HT-29 (cell line): ENCODE measurements at places on chromosomes 12 and 14.

DNA sequence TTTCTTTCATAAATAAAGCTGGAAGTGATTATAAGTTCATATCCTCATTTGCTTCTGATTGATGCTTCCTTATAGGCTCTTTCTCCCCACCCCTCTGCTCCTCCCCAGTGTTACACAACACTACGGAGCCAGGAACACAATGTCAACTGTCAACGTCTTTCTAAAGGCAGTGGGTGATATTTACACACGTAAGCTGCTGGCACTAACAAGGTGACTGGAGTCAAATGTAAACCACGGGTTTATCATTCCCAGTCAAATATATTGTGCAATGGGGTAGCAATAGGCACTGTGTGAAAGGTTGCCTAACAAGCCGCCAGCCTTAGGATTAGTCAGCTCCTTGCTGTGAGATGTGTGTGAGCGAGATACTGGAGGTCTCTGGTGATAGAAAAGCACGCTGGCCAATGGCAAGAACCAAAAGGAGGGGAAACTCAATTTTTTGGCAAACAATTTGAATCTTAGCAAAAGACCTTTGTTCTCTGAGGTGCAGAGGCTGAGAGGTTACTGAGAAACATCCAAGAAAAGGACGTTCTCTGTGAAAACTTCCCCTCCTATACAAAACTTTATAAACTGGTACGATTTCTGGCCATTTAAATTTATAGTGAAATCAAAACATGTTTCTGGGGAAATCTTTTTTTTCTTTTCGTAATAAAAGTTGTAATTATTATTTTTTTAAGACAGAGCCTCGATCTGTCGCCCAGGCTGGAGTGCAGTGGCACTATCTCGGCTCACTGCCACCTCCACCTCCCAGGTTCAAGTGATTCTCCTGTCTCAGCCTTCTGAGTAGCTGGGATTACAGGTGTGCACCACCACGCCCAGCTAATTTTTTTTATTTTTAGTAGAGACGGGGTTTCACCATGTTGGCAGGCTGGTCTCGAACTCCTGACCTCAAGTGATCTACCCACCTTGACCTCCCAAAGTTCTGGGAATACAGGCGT lies 22.3 kb upstream of the HECTD1 start:
- DNase-seq = peak; percentile 91

DNA sequence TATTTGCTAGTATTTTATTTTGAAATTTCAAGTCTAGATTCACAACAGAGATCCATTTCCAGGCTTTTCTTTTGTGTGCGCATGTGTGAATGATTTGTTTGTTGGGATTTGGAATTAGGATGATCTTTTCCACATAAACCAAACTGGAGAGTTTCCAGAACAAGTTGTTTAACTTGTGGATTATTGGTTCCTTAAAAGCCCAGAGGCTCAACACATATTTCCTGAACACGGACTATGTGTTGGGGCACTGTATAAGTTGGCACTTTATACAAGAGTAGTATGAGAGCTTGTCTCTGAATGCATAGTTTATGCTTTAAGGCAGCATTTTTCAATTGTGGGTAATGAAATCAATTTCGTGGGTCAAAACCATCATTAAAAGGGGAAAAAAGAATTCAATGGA lies 67.3 kb upstream of the FUT8 start:
- no peak for DNase-seq

GRCh38 chr14:66514213-66514612 lies 6.3 kb downstream of the GPHN start:
- DNase-seq = no peak

- DNase-seq = peak; percentile 16
Measured at GRCh38 chr12:22700106-22700505, 75.1 kb downstream of the ETNK1 start.

GRCh38 chr14:22106700-22107697 lies 433.4 kb upstream of the OR4E1 start:
- DNase-seq = no peak

DNA sequence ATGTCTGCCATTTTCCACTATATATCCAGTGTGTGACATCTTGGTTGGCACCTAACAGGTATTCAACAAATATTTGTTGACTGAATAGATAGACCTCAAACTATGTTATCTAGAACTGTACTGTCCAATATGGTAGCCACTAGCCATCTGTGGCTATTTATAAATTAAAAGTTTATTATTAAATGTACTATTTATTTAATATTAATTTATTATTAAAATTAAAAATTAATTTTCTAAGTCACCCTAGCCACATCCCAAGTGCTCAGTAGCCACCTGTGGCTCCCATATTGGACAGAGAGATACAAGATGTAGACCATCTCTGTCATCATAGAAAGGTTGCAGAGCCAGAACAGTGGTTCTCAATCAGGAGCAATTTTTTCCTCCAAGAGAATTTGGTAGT lies 69.3 kb downstream of the SRRM4 start:
- no peak for DNase-seq

GRCh38 chr14:46596236-46596635 lies 55.3 kb downstream of the RPL10L start:
- DNase-seq = no peak

GRCh38 chr12:109432431-109432830 lies 44.7 kb downstream of the KCTD10 start:
- DNase-seq = no peak

DNA sequence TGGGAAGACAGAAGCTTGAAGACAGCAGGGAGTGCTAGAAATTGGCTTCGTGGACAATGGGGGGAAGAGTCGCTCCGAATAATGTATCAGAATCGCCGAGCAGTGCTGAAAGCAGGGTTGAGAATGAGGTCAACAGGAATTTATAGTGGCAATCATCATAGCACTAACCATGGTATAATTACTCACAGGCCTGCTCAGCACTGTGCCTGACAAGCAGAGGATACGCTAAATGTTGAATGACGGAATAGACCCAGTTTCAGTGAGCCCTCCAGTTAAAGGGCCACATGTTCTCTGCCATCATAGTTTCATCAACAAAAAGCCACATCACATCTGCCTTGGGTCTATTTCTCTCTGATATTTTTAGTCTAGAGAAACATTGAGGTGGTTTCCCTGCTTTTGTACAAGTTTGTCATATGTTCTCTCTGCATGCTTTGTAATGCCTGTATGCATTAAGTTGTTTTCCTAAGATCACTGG lies 130.3 kb upstream of the EGLN3 start:
- no peak for DNase-seq

GRCh38 chr12:132294121-132295034 lies 35.0 kb downstream of the GALNT9 start:
- no peak for DNase-seq

DNA sequence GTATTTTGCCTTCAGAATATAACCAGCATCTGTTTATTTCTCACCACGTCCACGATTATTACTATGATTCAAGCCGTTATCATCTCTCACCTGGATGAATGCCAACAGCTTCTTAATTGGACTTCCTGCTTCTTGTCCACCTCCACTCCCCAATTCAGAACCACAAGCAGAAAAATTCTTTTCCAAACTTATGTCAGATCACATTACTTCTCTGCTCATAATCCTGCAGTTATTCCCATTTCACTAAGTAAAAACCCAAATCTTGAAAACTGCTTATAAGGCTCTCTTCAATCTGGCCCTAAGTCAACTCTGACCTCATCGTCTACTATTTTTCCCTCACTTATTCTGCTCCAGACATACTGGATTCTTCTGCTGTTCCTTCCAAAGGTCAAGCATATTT lies 2.0 kb downstream of the CRY1 start:
- DNase-seq = peak; percentile 36

DNA sequence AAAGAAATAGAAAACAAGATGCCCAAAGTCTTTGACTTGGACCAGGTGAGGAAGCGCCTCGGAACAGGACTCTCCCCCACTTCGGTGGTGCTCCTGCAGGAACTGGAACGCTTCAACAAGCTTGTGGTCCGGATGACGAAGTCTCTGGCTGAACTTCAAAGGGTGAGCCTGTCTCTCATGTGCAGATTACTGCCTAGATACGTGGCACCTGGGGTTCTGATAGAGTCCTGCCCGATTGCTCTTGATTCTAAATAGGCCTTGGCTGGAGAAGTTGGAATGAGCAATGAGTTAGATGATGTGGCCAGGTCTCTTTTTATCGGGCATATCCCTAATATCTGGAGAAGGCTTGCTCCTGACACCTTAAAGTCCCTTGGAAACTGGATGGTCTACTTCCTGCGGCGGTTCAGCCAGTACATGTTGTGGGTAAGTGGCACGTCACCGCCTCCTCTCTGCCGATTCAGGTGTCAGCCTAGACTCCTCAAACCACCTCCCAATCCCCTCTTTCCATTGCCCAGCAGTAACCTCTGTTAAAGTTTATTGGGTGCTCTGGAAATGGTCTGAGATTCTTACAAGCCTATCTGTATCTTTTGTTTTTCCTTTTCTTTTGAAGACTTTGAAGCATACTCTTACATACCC lies 40.8 kb downstream of the CCDC92 start:
- DNase-seq = no peak

DNA sequence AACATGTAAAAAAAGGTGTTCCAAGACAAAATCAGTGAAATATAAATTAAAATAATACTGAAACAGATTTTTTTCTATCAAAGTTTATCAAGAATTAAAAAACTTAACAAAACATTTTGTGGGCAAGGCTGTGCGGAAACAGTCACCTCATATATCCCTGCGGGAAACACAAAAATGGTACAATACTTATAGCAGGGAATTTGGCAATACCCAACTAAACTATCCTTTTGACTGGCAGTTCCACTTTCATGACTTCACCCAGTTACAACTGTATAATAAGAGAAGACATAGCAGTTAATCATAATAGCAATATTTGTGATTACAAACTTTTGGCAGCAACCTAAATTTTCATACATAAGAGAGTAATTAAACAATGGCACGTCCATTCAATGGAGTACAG lies 121.5 kb upstream of the EGLN3 start:
- DNase-seq = no peak

DNA sequence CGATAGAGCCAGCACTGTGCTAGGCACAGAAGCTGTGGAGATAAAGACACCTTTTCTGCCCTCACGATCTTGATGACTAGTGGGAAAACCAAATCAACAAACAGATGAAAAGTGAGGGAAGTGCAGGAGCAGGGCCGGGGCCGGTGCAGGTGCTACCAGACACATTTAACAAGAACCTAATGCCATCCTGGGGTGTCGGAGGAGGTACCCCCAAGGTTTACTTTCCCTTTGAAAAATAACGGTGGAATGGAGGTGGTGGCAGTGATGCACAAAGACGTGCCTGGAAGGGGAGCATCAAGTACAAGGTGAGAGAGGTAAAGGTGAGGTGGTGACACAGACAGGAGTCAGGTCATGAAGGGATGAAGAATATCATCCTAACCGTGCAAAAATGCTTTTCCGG lies 22.1 kb downstream of the SLC6A13 start:
- no peak for DNase-seq

DNA sequence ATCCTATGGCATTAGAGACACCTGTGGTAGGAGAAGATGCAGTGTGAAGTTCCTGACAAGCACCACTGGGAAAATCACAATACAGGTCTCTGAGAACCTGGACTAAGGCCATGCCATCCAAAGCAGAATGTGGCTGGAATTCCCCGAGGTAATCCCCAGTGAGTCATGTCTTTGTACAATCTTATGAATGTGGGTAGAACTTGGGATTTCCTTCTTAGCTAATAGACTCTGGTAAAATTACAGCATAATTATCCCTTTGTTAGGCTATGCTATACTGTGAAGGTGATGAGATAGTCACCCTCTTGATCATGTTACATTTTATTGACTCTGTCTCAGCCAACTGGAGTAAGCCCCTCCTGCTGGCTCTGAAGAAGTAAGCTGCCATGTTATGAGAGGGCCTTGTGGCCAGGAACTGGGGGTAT lies 224.3 kb upstream of the DCN start:
- DNase-seq = peak; percentile 32
